ENCODE measurements at places on chromosomes 16 and 17.

- no peak for DNase-seq
These were observed 506.2 kb upstream of the ZFHX3 start for GRCh38 chr16:73553941-73554660.

- no peak for DNase-seq
These were observed 16.6 kb upstream of the CRISPLD2 start for GRCh38 chr16:84803146-84803545.

- DNase-seq, result no peak
These were observed 156.4 kb downstream of the KATNIP start for GRCh38 chr16:27706156-27706865.

GRCh38 chr17:42591411-42591810, 13.9 kb upstream of the PSMC3IP start:
- DNase-seq, result no peak

- no peak for DNase-seq
These were observed 700.3 kb downstream of the MAF start for GRCh38 chr16:78900044-78900811.

GRCh38 chr17:31388770-31389656, 2.5 kb upstream of the RAB11FIP4 start:
- peak; percentile 30 for DNase-seq

DNA sequence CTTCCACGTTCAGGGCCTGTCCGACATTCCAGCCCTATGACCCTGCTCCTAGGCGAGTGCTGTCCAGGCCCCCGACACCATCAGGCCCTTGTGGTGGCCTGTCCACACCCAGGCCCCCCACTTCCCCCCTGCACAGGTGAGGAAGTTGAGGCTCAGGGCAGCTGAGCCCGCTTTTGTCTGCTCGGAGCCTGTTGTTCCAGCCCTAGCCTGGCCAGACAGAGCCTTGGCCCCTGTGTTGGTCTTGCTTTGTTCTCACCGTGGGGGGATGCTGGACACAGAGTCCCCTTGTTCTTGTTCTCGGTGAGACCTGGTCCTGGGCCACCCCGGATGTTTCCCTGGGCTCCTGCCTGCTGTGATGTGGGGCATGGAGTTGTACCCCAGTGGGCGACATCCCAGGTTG, 52.1 kb upstream of the ZNF750 start:
- no peak for DNase-seq

- DNase-seq, result no peak
These were observed 1.8 kb downstream of the KCNJ2 start for GRCh38 chr17:70171159-70171558.

GRCh38 chr17:41520821-41521521, 2.3 kb upstream of the KRT15 start:
- no peak for DNase-seq

- DNase-seq, result no peak
These were observed 69.8 kb upstream of the METRNL start for GRCh38 chr17:83009414-83010205.

- no peak for DNase-seq
These were observed 2.3 kb downstream of the TOP2A start for GRCh38 chr17:40415390-40415789.
